Substantia nigra (tissue), 51 donors: ENCODE measurements at places on chromosomes 13 and 19.

DNA sequence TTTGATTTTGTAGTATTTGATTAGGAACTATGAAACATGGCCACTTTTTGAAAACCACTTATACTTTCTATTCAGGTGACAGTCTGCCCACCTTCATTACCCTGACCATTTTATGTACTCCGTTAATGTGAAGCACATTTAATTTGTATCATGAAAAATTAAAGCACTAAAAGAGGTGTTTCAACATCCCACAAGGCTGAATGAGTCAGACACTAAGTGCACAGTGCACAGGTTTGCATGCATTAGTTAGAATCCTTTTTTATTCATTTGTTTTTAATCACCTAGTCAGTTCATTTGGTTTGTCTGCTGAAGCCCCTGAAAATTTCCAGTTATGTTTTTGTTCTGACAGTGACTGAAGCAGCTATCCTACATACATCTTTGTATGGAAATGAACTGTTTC is 271.0 kb downstream of the SLITRK5 start:
- no peak for DNase-seq

GRCh38 chr13:84569366-84569765 is 687.1 kb upstream of the SLITRK1 start:
- DNase-seq = no peak

DNA sequence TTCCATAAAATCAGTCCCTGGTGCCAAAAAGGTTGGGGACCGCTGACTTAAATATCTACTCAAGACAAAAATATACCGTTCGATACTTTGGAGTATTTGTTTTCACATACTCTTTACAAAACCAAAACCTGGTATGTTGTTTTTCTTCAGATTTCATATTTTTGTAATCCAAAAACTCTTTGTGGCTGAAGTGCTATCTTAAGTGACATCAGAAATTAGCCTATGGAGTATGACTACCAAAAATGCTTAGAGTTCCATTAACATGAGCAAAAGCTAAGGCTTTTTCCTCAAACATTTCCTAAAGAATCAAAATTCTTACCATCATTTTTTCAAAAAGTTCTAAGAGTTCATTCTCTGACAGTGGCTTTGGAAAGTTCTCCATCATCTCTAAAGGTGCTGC is 52.0 kb downstream of the DIAPH3 start:
- DNase-seq = no peak

- peak; percentile 1 for DNase-seq
Observed at GRCh38 chr13:96785986-96786385, 208.3 kb downstream of the OXGR1 start.
